Heart right ventricle (tissue), 16 donors: ENCODE measurements at places on chromosomes 13 and 19. TPM values are rescaled to one million over a fixed set of nuclear protein-coding genes. Genes with fewer than 3 reads are reported as not detected.

DNA sequence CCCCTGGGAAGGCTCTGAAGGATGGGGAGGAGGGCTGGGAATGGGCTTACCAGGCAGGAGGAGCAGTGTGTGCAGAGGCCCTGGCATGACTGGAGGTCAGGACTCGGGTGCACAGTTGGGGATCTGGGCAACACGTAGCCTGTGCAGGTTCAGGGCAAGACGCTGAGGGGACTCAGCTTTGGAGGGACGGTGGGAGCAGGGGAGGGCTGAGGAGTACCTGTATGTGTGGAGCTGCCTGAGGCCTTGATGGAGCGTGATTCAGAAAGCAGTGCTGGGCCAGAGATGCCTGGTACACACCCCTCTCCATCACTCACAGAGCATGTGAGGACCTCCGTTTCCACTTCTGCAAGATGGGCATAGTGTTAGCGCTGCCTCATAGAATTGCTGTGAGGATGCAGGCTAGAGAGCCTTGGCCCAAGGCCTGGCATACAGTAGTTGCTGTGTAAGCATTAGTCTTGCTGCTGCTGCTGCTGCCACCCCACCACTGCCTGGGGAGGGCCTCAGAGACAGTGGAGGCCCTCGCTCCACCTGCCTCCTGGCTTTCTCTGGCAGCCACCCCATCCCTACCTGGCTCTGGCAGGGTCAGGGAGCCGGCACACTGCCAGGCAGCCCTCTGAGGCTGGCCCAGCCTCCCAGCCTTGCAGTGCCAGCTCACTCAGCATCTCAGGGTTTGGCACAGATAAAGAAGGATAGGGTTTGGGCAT, 2.4 kb downstream of the PAK4 start:
- DNase-seq: no peak

DNA sequence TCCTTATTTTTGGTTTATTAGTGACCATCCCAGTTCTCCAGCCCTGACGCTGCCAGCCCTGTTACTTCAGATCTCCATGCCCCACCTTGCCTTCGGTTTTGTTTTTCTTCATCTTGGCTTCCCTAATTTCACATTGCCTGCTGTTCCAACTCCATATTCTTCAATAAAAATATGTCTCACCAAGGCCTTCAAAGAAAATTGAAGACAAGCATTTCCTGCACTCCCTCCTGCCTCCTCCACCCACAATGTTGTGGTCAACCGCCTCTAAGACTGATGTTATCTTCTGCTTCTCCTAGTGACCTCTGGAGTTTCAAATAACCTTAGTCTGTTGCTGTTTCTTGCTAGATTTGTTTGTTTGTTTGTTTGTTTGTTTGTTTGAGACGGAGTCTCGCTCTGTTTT, 14.6 kb downstream of the PLD3 start:
- DNase-seq: no peak

NLRP11 gene
- total RNA-seq: not detected

DNA sequence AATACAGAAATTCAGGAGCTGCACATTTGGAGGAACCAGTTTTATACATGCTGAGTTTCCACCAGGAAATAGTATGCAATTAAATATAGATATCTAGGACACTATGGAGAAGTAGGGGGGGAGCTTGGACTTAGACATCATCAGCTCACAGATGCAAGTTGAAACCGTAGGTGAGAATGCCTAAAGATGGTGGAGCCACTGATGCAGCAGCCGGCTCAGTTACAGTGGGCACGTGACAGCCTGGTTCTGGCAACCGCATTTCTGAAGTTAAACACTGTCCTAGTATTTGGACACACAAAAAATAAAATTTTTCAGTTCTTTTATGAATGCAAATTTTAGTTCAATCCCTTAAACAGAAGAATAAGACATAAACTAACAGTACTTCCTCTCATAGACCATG, 91.5 kb upstream of the FRY start:
- no peak for DNase-seq

- DNase-seq: no peak
Observed at GRCh38 chr13:47904241-47904640, 96.8 kb downstream of the SUCLA2 start.

DNA sequence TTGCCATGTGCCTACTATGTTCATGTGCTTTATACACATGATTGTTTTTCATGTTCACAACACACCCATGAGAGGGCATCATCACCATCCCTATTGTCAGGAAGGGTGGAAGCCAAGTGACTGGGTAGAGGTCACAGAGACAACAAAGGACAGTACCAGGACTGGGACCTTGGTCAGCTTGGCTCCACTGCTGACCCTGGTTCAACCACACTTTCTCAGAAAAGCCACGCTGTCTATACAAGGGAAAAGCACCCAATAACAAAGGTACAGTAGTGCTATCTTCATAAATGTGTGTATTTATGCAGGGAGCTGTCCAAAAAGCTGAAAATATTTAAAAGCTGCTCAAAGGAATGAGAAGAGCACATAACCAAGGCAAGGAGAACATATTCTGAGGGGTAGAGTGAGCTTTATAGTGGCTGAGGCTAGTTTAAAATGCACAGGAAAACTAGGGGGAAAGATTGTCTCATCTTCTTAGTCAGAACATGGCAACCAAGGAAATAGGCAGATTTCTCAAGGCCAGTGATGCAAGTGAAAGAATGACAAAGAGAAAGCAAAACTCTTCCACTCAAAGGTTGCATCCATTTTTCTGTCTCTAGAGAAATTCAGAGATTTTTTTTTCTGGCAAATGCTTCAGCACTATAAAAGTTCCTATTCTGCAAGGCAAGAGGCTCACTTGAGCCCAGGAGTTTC, 415.0 kb downstream of the FOXO1 start:
- no peak for DNase-seq

GRCh38 chr19:41968751-41969595, 9.9 kb upstream of the RABAC1 start:
- DNase-seq: no peak

- no peak for DNase-seq
Observed at GRCh38 chr13:24215732-24216131, 55.2 kb downstream of the SPATA13 start.

DNA sequence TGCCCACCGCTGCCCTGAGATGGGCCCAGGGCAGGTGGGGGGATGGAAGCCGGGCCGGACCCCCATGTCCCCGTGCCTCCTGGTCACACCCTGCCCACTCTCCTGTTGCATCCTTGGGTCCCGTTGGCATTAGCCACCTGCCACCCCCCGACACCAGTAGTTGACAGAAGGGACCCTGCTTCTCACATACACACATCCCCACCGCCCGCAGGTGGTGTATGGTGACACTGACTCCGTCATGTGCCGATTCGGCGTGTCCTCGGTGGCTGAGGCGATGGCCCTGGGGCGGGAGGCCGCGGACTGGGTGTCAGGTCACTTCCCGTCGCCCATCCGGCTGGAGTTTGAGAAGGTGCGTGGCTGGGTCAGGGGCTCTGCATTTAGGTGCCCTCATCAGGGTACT, 5.2 kb upstream of the SPIB start:
- DNase-seq: no peak

RUBCNL gene
- 0.53 TPM for total RNA-seq

GRCh38 chr19:21705393-21705792, 62.0 kb downstream of the ZNF100 start:
- no peak for DNase-seq
